Stimulated activated CD8-positive, alpha-beta memory T cell treated with anti-CD3 and anti-CD28 coated beads, Interleukin-4, amount 100 ng/mL, for 24 hours (primary cell): ENCODE measurements at places on chromosomes 5 and 9.

- DNase-seq, result no peak
Observed at GRCh38 chr9:126589349-126589748, 24.4 kb upstream of the LMX1B start.

DNA sequence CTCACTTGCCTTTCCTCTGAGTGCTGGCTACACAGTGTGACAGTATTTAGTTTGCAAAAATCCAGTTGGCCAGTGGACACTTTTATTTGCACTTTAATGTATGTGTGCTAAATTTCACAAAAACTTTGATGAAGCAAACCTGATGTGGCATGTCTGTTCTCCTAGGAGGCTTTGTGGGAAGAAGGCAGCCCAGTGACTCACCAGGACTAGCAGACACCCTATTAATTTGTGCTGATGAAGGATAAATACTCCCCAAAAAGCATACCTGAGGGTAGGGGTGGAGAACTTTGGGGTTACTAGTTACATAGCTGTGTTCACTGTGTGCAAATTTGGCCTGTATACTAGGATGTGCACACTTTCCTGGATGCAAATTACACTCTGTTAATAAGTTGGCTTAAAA lies 39.3 kb upstream of the IPPK start:
- no peak for DNase-seq

- DNase-seq, result no peak
Observed at GRCh38 chr5:121271546-121271945, 580.1 kb upstream of the FTMT start.

DNA sequence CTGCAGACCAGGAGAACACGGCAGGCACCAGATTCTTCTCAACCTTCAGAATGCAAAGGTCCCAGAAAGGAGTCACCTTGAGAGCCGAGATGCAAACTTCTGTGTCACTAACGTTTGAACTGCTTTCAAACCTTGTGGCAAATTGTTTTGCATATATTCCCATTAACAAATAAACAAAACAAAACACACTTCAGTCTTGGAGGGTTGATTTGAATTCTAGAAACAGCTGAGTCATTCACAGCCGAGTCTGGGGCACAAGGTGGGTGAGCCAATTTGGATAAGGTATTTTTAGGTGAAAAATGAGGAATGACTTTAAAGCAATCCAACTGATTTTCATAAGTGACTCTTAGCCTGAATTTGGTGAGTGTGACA lies 38.8 kb upstream of the ANKRD33B start:
- DNase-seq, result no peak

DNA sequence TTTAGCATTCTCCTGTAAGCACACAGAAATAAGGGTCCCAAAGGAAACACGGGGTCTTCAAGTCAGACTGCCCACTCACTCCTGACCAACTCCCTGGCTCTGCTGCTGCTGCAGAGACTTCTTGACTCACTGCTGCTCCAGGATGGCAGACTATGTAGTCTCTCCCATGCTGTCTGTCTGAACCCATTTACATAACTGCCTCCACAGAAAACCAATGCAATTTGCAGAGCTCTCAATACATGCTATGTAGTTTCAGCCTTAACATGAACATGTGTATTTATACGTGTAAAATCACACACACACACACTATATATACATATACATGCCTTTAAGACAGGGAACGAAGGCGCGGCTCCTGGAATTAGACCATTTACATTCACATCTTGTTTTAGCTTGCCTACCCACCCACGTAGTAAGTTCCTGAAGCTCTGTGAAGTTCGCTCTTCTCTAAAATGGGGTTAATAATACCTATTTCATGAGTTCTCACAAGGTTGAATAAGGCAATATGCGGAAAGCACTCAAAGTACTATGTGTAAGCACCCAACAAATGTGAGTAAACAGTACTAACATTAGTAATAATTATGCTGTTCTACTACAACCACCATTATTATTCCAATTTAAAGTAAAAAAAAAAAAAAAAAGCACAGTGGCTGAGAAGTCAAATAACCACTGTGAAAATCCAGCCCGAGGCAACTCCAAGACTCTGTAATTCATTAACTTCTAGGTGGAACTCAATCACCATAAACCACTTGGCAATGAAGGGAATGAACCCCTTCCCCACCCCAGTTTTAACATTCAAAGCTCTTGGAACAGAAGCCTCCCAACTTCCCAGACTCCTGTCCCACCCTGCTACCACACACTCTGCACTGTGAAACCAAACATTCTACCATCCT lies 31.8 kb downstream of the PRELID2 start:
- no peak for DNase-seq
